ENCODE measurements at places on chromosomes 3 and 15.

GRCh38 chr15:57624730-57625129 is 33.0 kb downstream of the MYZAP start:
- DNase-seq = no peak

DNA sequence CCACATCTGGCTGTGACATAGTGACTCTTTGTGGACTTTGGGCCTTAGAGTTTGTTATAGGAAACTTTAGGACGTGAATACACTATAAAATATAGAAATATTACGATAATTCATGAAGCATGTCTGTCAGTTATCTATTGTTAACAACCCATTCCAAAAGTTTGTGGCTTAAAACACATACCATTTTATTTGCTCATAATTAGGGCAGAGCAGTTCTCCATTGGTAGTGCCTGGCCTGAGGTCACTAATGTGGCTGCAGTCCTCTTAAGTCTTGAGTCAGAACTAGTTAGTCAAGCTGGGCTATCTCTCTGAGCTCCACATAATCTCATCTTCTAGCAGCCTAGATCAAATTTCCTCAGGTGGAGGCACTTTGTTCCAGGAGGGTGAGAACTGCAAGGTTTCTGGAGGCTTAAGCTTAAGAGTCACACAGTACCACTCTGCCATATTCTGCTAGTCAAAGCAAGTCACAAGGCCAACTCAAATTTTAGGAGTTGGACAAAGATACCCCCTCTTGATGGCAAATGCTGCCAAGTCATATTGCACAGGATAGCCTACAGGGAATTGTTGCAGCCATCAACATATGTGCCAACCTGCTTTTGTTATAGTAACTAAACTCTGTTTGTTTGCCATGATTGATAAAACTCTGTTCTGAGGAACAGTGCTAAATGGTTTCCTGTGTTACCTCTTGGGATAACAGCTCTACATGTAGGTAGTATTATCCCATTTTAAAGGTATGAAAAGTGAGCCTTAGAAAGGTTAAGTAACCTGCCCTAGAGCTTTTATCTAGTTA is 8.7 kb downstream of the ATXN7 start:
- peak; percentile 72 for DNase-seq

DNA sequence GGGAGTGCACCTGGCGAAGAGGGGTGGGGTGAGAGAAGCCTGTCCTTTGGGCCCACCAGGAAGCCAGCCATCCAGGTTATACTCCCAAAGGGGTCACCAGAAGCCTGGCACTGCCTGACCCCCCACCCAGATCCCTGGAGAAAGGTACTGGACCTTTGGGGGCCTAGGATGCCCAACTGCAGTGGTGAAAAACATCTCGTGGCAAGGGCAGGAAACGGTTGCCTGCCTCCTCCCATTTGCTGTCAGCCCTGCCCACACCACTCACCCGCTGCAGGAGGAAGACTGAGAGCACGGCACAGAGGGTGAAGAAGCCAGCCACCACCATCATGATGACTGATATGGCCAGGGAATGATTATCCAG is 2.2 kb upstream of the ULK3 start:
- DNase-seq = no peak

GRCh38 chr3:157294491-157294890 is 134.5 kb upstream of the CCNL1 start:
- DNase-seq = no peak

- DNase-seq = no peak
These were observed 38.9 kb upstream of the RNU6-1 start for GRCh38 chr15:67878712-67879206.

GRCh38 chr15:89998923-89999675 is 2.0 kb upstream of the ZNF710 start:
- no peak for DNase-seq

DNA sequence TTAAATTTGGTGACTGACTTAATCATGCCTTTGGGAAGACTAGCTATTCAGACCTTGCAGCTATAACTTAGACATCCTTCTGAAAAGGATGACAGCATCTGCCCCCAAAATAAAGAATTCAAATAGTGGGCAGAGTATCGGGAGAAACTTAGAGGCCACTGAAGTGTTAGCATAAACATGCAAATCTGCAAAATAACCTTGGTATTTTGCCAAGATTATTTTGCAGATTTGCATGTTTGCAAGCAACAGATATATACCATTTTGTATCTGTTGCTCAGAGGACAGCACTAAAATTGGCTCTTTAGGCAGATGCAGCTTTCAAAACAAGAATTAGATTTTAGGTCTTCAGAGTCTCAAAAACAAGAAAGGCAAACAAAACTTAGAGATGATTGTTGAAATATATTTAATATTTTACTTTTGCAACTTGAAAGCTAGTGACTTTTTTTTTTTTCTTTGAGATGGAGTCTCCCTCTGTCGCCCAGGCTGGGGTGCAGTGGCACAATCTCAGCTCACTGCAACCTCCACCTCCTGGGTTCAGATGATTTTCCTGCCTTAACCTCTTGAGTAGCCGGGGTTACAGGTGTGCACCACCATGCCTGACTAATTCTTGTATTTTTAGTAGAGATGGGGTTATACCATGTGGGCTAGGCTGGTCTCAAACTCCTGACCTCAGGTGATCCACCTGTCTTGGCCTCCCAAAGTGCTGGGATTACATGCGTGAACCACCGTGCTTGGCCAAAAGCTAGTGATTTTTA is 47.8 kb downstream of the KBTBD8 start:
- no peak for DNase-seq

GRCh38 chr15:45026651-45027190 is 3.7 kb downstream of the SORD start:
- DNase-seq = peak; percentile 6

GRCh38 chr15:71437919-71438318 is 322.6 kb downstream of the THSD4 start:
- no peak for DNase-seq

DNA sequence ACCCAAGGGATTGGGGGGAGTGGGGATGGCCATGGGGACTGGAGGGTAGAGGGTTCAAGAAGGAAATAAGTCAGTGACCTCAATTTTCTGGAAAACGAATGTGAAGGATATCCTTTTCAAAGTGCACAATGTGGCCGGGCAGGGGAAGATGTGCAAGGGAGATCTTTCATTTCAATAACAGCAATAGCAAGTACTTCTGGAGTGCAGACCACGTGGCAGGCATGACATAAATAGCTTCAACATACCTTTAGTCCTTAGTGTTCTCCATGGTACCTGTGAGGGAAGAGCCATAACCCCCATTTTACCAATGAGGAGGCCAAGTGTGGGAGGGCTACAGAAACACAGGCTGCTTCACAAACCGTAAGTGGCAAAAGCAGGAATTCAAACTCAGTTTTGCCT is 138.7 kb downstream of the FOXP1 start:
- DNase-seq = no peak

- peak; percentile 44 for DNase-seq
These were observed 28.7 kb upstream of the ALPK3 start for GRCh38 chr15:84788500-84788899.

DNA sequence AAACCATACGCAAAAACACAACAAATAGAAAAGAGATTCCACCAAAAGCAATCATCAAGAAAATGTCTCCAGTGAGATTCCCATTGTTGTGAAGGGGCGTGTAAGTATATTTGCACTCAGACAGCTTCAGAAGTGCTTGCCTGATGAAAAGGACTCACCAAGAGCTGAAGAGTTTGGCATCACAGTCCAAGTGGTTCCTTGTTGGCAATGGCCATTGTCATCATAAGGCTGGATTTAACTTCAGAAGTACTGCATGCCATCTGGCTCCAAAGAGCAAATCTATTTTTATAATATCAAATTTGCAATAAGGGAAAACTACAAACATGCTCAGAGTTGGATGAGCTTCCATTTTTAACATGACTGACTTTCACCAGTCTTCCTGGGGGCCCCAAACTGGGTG is 505.3 kb upstream of the NR2F2 start:
- no peak for DNase-seq

- DNase-seq = no peak
These were observed 99.9 kb upstream of the PLSCR4 start for GRCh38 chr3:146350852-146351251.

GRCh38 chr3:193884027-193884426 is 251.9 kb upstream of the HES1 start:
- DNase-seq = no peak

DNA sequence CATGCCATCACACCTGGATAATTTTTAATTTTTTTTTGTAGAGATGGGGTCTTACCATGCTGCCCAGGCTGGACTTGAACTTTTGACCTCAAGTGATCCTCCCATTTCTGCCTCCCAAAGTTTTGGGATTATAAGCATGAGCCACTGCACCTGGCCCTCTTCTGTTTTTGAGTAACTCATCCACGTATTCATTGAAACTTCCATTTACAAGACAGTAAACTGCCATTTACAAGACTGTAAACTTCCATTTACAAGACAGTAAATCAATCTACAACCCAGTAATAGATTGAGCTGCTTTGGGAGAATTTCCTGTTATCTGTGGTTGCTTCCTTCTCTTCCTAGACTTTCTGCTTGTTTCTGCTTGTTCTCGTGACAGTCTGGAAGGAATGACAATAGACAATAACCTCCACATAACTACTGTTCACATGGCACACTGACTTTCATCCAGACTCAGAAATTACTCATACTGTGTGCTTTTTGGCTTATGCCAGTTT is 114.7 kb upstream of the CCNL1 start:
- peak; percentile 58 for DNase-seq

GRCh38 chr15:95680728-95681127 is 649.8 kb upstream of the NR2F2 start:
- DNase-seq = no peak

DNA sequence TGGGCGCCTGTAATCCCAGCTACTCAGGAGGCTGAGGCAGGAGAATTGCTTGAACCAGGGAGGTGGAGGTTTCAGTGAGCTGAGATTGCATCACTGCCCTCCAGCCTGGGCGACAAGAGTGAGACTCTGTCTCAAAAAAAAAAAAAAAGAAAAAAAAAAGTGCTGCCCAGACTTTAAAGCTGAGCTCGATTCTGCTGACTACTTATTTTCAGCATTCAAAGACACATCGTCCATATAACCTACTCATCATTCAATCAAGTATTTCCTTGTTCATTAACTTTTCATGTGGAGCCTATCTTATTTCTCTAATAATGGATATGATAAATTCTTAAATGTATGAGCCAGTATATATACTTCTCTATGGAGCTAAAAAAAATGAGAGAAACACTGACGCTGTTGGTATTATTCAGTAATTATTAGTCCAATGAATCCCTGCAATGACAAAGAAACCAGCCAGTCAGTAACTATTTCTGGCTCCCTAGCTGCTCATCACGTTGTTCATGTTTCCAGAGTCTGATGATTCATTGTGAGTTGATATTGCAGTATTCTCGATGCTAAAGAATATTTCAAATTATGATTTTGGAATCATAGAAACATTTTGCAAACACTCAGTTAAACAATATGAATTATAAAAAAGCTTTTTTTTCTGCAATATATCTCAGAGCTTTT is 111.9 kb downstream of the RAP2B start:
- peak; percentile 71 for DNase-seq

DNA sequence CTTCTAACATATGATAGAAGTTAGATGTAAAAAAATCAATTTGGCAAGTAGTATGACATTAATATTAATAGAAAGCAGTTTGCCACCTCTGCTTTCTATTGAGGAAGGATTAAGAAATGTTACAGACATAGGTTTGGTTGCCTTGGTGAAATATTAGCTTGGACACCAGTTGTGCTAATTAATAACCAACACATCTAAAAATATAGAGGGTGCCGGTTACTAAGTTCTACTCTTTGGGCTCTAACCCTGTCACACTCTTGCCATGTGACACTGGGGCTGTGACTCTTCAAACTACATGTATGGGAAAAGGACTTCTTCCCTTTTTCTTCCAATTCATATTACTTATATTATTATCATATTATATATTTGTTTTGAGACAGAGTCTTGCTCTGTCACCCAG is 64.4 kb downstream of the TRIM71 start:
- no peak for DNase-seq

DNA sequence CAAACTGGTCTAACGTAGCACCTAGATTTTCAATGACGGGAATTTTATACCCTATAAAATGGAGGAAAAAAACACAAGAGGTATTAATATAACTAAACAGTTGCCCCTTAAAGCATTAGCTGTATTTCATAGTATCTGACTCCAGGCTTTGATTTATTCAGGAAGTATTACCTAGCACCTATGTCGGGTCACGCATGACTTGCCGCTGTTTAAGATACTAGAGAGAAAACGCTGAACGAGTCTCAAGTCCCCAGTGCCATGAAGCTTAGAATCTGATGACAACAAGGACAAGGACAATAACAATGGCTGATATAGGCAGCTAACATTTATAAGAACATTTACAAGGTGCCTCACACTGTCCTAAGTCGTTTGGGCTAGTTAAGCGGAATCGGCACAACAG is 1.9 kb downstream of the SNRPA1 start:
- no peak for DNase-seq

- no peak for DNase-seq
These were observed 180.0 kb downstream of the LSAMP start for GRCh38 chr3:116265320-116265695.

DNA sequence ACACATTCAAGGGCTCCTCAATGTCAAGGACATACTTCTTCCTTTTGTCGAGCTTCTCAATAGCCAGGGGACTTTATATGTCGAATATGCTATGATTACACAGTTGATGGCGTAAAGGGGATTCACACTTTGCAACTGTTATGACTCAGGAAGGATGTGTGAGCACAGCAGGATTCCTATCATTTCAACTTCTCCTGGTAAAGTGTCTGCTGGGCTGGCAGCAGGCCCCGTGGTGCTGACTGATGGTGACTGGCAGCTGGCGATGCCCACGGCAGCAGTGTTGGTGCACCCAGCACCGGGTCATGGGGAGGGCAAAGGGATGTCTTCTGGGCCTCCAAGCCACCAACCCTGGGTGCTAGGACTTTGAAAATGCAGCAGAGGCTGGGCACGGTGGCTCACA is 44.8 kb upstream of the GNB5 start:
- no peak for DNase-seq

GRCh38 chr3:9179826-9180763 is 69.4 kb downstream of the SRGAP3 start:
- DNase-seq = no peak

- no peak for DNase-seq
These were observed 228.6 kb downstream of the ZNF621 start for GRCh38 chr3:40753291-40753770.

DNA sequence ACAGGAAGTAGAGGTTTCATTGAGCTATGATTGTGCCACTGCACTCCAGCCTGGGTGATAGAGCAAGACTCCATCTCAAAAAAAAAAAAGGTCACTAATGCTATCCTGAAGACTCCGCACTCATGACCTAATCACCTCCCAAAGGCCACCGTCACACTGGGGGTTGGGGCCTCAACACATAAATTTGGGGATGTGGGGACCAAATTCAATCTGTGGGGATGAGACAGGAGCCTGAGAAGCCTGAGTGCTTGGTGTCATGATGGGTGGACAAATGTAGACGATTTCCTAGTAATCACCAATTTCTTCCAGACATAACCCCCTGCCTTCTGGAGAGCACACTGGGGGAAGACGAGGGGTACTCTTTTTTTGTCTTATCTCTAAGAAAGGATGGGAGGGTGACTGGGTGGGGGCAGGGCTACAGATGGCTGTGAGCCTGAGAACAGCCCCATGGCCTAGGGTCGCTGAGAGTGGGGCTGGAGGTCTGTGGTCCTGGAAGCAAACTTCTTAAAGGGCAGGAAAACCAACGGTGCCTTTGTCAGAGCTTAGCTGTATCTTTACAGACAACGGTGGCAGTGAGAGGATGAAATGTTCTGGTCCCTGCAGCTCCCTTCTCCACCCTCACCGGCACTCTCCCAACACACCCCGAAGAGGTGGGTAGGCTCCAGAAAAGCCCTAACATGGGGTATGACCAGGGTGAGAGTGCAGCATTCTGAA is 16.6 kb upstream of the KLF13 start:
- no peak for DNase-seq

GRCh38 chr3:101963902-101964362 is 114.6 kb downstream of the NFKBIZ start:
- peak; percentile 72 for DNase-seq
